ENCODE measurements at places on chromosomes 7 and 10.

GRCh38 chr7:22576612-22577469 is 76.9 kb upstream of the STEAP1B start:
- no peak for DNase-seq

GRCh38 chr10:98470850-98471249 is 24.1 kb upstream of the HPS1 start:
- DNase-seq: no peak

- no peak for DNase-seq
Measured at GRCh38 chr10:109966961-109967738, 40.6 kb upstream of the ADD3 start.

DNA sequence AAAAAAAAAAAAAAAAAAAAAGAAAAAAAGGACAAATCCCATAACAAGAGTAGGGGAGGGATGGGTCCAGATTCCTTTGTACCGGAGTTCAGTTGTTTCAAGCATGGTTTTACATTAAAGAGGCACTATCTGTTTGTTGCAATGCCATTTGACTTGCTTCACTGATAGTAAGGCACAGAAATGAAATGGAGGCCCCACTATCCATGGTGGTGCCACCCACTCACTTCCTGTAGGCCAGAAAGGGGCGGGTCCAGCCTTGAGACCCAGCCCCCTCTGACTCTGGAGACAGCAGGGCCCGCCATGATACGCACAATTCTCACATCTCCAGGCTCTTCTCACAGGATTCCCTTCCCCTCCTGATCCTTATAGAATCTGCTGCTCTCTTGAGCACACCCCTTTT is 100.0 kb downstream of the CLEC2L start:
- DNase-seq: no peak

GRCh38 chr7:142352543-142352942 is 94.7 kb upstream of the PRSS58 start:
- no peak for DNase-seq

GRCh38 chr7:84237533-84238173 is 43.1 kb upstream of the SEMA3A start:
- DNase-seq: no peak

- DNase-seq: no peak
Measured at GRCh38 chr7:142334236-142334635, 76.4 kb upstream of the PRSS58 start.

DNA sequence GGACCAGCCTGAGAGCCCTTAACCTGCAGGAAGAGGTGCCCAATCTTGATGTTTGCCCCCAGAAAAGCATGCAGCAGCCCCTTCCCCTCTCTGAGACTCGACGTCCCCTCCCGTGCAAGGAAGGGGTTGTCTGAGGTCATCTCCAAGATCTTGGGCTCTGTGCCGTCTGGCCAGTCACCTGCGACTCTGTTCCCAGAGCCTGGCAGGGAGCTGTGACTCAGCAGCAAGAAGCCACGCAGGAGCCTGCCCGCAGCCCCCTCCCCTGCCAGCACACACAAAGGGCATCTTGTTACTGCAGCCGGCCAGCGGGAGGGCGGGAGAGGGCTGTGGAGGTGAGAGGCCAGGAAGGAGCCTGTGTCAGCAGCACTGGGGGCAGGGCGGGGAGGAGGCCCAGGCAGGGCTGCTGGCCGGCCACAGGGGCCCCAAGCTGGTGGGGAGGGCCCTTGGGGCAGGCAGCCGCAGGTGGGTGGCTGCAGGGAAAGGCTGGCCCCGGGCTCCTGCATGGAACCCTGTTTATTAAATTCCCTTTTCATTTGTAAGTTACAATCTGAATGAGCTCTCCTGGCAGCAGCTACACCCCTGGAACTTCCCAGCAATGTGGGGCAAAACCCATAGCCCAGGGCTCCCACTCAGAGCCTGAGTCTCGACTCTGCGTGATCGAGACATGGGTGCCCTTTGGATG is 103.7 kb upstream of the ZMIZ1 start:
- peak; percentile 43 for DNase-seq

DNA sequence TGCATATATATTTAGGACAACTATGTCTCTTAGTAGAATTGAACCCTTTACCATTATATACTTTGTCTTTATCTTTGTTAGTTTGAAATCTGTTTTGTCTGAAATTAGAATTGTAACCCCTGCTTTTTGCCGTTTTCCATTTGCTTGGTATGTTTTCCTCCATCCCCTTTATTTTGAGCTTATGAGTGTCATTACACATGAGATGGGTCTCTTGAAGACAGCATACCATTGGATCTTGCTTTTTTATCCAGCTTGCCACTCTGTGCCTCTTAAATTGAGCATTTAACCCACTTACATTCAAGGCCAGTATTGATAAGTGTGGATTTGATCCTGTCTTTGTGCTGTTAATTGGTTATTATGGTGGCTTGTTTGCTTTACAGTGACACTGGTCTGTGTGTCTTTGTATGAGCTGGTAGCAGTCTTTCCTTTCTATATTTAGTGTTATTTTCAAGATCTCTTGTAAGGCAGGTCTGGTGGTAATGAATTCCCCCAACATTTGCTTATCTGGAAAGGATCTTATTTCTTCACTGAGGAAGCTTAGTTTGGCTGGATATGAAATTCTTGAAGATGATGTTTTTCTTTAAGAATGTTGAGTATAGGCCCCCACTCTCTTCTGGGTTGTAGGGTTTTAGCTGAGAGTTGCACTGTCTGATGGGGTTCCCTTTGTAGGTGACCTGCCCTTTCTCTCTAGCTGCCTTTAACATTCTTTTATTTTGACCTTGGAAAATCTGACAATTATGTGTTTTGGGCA is 149.5 kb downstream of the AHR start:
- DNase-seq: no peak

GRCh38 chr7:96069401-96069800 is 252.5 kb downstream of the SLC25A13 start:
- no peak for DNase-seq

DNA sequence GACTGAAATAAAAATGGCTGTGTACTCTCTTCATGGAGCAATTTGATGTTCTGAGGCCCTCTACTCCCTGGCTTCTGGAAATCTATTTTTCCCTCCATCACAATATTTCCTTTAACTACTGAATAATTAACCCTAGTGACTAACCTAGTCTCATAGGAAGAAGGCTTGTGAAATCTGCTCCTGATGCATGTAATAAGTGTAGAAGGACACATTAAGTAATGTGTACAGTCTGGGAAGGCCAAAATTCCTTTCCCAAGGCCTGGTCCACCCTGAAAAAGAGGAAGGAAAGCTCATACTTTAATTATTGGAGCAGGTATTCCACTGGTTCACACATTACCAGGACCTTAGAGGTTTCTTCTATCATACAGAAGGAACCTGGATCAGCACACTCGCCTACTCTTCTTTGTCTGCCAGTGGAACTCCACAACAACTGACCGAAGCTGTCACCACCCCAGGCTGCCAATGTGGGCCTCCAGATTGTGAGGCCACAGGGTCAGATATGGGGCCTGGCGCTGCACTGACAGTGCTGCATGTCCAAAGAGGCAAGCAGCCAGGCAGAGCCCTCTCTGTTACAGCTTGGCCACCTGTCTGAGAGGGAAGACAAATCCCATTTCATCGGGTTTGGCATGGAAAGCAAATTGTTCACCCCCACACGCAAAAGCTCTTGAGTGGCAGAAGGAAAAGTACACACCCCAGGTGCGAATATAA is 54.4 kb upstream of the FAM133B start:
- no peak for DNase-seq

DNA sequence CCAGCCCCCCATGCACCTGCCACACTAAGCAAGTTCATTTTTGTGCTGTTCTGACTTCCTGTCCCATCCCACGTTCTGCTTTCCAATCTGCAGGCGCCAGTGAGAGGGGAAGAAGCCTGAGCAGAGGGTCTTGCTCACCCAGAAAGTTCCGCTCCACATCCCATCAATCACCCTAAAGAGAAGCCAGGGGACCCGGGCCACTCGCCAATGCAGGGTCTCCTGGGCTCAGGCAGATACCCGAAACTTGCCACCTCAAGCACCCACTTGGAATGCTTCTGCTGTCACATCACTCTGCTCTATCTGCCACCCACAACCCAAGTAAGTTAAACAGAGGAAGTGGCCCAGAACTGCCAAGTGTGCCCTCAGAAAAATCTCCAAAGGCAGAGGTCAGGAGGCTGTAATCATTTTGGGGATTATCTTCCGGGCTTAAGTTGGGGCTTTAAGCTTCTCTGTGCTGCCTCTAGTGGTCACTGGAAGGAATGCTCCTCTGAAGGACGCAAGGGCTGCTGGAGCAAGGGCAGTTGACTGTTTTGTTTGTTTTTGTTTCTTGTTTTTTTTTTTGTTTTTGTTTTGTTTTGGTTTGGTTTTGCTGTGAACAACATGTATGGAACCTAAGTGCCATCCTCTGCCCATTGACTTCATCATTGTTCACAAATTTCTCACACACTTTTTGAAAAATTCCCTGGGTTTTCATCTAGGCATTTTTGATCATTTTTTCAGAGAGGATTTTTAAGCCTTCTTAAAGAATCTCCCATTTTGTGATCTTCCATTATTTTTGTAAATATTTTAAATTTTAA is 25.5 kb downstream of the PRR15 start:
- DNase-seq: no peak

DNA sequence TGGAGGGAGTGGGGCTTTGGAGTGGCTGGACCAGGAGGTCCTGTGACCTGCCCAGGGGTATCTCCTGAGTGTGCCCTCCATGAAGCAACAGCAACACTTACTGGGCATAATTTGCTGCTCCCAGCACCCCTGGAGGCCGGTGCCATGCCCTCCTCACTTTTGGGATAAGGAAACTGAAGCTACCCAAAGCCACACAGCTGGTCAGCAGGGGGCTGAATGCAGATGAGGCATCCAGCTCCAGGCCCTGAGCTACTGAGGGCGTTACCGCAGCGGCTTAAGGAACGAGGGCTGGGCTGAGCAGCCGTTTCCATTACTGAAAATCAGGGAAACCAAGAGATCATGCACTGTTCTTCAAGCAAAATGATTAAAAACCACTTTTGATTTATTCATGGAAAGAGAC is 408.9 kb downstream of the GLRX3 start:
- DNase-seq: no peak

- DNase-seq: no peak
Measured at GRCh38 chr10:75342397-75342796, 59.2 kb downstream of the ZNF503 start.

GRCh38 chr7:77699056-77699455 is 2.8 kb downstream of the RSBN1L start:
- DNase-seq: no peak

DNA sequence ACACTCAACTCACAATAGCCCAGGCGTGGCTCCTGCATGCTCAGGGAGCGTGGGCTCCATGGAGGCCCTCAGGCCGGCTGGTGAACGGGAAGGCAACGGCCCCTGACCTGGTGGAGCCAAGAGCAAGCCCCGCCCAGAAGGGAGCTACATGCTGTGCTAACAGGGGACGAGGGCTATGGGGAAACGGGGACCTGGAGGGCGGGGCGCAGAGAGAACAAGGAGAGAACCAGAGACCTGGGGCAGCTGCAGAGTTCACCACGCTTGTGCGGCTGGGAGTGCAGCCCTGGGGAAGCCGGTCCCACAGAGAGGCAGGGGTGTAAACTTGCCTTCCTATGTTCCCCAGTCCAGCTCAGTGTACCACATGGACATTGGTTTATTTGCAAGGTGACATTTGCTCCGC is 69.2 kb upstream of the PPP2R2D start:
- DNase-seq: no peak

DNA sequence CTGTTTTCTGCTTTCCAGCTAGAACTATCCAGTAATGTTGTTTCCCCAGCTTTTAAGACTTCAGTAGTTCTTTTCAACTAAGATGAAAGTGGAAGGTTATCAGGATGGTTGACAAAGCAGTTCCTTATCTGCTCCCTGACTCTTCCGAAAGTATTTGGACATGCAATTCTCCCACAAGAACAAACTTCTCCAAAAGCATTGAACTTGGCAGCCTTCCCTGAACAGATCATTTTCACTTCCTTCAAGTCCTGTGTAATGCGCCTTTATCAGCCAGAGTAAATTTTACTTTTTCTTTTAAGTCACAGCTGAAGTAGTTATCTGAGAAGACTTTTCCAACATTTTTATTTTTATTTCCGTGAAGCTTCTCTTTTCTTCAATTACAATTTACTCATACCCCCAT is 39.7 kb downstream of the CDC14C start:
- DNase-seq: no peak

DNA sequence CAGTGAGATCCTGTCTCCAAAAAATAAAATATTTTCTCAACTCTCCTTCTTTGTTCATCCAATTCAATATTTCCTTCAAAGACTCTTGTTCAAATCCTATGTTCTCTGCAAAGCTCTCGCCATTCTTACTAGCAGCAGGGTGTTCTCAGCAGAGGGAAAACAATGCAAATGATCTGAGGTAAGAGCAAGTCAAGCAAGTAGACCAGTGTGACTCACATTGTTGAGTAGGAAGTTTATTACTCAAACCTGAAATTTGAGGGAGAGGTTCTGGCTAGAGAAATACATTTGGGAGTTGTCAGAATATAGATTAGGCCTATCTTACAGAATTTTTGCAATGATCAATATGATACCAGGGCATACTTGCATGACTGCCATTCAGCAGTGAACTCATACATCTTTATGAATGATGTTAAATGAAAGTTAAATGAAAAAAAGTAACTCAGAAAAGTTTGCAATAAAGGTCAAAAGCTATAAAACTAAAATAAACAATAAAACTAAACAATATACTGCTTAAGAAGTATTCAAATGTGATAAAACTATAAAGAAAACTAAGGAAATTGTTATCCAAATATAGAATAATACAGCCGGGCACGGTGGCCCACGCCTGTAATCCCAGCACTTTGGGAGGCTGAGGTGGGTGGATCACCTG is 5.8 kb downstream of the IDE start:
- DNase-seq: no peak

- DNase-seq: no peak
Measured at GRCh38 chr10:102410429-102411073, 8.0 kb downstream of the PSD start.

GRCh38 chr7:36962367-36962766 is 238.1 kb upstream of the AOAH start:
- DNase-seq: no peak

DNA sequence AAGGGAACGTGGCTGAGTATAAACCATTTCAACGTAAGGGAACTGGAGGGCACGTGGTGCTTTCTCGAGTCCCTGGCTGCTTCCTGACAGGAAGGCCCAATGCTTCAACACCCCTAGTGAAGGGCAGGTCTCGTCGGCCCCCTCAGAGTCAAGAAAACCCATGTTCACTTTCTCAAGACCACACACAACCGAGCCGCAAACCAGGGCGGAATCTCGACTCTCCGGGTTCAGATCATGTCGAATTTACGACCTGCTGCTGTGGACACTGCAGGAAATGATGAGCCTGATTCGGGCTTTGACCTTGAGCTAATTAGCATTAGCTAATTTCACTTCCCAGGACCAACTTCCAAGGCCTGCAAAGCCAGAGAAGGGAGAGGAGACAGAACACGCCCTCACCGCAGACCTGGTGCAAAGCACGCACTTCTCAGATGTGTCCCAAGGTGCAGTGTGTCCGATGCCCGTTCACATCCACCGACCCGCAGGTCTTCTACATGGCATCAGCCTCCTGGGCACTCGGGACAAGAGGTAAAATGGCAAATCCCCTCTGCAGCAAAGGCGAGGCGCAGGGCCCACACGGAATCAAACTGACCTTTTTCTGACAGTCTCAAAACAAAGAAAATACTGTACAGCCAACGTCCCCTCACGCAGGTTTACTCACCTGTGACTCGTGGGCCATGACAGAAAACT is 94.7 kb downstream of the DIP2C start:
- no peak for DNase-seq
